Activated CD4-positive, alpha-beta T cell treated with anti-CD3 and anti-CD28 coated beads, Interleukin-2, amount 50 U/mL, for 4 hours (primary cell): ENCODE measurements at places on chromosomes 5 and 9.
A peak's percentile ranks its signal among the peaks of the same experiment; 100 is the strongest.

DNA sequence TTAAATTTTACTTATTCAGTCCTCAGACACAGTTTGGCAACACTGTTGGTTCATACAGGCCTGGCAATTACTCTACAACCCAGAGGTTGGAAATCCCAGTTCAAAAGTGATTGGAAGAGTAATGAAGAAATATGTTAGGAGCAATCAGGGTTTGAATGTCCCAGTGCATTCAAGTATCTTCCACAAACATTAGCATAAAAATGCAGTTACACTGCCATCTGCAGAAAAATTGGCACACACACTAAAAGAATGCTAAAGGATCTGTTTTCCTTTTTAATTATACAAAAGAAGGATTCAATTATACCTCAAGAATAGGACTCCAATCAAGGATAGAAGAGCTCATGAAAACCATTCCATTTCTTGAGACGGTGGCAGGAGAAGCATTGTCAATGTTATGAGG, 130.2 kb downstream of the DNAH5 start:
- DNase-seq = no peak

DNA sequence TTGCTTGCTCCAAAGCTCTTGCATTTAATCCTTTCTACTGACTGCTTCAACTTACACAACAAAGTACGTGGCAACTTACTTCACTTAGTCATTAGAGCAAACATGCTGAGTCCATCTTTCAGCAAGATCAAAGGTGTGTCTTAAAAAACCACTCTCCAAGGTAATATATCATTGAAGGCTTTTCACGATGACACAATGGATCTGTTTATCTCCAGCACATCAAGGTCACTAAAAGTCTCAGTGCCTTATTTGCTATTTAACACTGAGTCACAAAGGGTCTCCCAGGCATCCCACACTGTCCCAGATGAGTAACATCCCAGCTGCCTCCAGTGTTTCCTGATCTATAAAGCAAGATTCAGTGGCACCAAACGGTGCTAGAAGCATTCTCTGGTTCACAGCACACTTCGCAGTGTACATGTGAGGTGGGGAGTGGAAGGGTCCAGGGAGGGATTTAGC, 3.7 kb upstream of the CLK4 start:
- DNase-seq = no peak

DNA sequence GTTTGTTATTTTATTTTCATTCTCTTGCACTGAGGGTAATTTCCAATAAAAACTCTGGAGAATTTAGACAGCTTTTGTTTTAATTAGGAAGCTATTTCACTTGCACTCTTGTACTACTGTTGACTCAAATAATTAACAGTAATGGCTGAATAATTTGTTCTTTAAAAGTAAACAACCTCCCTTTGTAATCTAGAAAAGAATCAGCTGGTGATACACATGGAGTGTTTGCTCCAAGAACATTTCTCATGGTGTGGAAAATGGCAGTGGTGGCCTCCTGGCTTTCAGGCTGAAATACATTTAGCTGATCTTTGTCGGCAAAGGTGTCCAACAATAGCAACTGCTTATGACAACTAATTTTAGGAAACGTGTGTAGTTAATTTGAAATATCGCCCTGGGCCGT, 129.4 kb downstream of the C9orf152 start:
- no peak for DNase-seq

DNA sequence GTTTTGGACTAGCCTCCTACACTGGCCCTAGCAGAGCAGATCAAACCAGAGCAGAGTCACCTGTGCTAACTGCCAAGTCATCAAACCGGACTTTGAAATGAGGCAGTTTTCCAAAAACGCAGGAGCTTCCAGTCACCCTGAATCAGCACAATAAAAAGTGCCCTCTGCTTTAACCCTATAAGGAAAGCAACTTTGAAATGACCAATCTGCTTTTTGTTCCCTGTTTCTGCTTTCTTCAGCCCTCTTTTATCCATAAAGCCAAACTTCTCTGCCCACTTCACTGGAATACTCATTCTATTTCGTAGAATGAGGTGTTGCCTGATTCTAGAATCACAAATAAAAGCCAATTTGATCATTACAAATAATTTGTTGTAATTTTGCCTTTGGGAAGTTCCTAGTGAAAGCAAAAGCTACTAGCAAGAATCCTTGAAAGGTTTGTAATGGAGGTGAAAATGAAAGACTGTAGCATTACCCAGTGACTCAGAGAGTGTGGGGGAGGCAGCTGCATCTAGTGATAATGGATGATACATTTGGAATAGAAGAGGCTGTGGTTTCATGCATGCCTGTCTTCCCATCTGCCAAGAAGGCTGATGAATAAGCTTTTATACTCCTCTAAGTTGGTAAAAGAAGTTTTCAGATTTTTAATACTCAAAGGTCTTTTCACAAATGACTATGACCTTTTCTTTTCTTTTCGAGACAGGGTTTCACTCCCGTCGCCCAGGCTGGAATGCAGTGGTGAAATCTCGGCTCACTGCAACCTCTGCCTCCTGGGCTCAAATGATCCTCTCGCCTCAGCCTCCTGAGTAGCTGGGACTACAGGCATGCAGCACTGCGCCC, 14.9 kb downstream of the SPAAR start:
- no peak for DNase-seq

GRCh38 chr5:172065431-172066065, 59.1 kb upstream of the FBXW11 start:
- DNase-seq = no peak

DNA sequence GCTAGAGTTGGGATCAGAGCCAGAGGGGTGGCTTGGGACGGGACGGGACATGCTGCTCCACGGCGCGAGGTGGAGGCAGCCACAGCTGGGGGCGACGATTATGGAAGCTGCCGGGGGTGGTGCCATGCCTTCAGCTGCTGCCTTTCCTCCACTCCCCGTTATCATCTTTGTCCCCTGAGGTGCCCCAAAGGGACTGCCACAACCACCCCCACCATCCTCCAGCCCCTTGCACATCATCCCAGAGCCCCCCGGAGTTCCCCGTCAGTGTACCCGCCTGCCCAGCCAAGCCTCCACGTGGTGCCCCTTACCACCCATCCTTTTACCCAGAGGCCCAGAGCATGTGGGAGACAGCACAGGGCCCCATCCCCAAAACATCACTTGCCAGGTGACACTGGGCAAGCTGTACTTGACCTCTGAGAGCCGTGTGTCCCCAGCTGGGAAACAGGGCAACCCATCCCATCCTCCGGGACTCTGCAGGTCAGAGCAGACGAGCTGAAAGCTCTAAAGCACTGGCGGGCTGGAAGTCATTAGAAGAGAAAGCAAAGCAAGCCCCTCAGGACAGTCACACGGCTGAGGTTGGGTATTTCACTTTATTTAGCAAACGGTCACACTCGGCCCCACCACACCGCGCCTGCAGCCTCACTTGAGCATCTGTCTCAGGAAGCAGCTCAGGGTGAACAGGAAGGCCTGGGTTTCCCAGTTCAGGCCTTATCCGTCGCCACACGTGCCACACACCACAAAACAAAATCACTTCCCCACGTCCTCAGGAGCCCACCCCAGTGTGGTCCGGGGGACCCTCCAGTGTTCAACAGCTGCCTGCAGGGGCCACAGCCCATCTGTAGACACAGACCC, 19.5 kb upstream of the MXD3 start:
- no peak for DNase-seq

DNA sequence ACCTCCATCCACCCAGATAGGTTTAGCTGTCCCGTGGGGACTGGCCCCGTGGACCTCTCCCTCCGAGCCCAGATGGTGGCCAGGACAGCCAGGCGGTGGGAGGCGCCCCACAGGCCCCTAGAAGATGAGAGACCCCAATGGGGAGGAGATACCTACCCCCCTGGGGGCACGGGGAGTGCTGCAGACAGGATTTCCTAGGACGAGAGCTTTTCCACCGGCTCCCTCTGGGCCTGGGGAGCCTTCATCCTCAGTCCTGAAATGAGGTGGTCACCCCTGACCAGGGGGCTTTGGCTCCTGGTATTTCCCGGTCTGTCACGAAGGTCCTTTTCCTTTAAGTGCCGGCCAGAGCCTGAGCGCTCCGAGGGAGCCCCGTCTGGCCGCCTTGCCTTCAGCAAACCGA, 46.8 kb downstream of the MRPL36 start:
- DNase-seq = no peak

GRCh38 chr5:177542816-177543465, 11.4 kb downstream of the FAM193B start:
- DNase-seq = no peak

- DNase-seq = no peak
These were observed 6.3 kb downstream of the RAPGEF1 start for GRCh38 chr9:131733541-131734061.

DNA sequence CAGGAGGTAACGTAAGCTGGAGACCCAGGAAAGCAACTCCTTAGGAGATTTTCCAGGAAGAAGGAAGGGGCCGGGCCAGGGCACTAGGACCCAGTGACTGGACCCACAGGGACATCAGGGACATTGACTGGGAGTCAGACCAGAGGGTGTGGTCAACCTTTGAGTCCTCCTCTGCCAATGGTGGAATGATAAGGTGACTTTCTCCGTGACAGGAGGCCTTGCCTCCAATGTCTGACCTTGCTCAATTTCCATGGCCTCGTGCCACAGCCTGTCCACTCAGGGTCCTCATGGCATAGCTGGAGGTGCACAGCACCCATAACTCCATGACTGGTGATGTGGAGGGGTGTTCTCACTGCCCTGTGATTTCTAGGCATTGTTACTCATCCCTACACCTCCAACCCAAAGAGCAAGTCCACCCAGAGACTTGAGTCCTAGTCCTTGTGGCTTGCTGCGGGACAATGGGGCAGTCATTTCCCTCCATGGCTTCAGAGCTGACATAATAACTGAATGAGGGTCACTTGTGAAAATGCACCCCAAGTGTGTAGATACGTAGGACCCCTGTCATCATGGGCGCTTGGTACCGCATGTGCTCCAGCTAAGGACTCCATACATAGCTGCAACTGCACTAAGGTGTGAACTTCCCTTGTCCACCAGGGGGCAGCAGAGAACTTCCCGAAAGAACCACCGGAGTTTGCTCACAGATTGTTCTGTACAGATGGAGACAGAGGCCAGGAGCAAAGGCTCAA, 4.1 kb upstream of the AMBP start:
- peak; percentile 79 for DNase-seq

DNA sequence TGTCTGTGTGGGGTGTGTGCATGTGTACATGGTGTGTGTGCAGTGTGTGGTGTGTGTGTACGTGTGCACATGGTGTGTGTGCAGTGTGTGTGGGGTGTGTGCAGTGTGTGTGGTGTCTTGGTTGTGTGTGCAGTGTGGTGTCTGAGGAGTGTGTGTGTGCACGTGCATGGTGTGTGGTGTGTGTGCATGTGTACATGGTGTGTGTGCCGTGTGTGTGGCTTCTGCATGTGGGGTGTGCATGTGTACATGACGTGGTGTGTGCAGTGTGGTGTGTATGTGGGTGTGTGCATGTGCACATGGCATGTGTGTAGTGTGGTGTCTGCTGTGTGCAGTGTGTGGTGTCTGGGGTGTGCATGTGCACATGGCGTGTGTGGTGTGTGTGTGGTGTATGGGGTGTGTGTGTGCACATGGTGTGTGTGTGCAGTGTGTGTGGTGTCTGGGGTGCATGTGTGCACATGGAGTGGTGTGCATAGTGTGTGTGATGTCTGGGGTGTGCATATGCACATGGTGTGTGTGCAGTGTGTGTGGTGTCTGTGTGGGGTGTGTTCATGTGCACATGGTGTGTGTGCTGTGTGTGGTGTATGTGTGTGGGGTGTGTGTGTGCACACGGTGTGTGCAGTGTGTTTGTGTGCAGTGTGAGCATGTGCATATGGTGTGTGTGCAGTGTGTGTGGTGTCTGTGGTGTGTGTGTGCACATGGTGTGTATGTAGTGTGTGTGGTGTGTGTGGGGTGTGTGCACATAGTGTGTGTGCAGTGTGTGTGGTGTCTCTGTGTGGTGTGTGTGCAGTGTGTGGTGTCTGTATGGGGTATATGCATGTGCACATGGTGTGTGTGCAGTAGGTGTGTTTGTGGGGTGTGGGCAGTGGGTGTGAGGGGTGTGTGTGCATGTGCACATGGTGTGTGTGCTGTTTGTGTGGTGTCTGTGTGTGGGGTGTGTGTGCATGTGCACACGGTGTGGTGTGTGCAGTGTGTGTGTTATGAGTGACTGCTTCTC, 40.6 kb upstream of the ZNG1F start:
- DNase-seq = no peak

GRCh38 chr5:58852566-58852965, 269.7 kb downstream of the RAB3C start:
- DNase-seq = no peak

GRCh38 chr9:136051837-136052471, 43.1 kb downstream of the NACC2 start:
- DNase-seq = no peak

DNA sequence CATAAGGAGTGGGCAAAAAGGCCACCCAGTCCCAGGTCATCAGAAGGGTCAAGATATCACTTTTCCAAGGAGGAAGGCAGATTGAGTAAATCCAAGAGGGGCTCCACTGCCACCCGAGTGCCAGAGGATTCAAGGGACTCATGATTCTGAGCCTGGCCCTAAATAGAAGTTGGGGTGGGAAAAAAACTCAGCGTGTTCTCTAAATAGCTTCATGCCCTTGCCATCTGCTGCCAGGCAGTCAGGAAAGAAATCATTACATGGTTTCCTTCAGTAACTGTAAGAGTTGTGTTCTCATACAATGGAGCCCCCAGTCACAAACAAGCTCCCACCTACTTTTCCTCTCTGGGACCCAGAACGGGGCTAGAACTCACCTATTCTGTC, 37.2 kb downstream of the SAR1B start:
- DNase-seq = no peak

GRCh38 chr9:80605793-80606192, 1034.0 kb downstream of the TLE4 start:
- no peak for DNase-seq

- no peak for DNase-seq
These were observed 46.2 kb downstream of the PCA3 start for GRCh38 chr9:76810377-76810957.

GRCh38 chr5:150801117-150801927, 22.8 kb downstream of the SMIM3 start:
- DNase-seq = no peak

GRCh38 chr5:108747774-108748400, at the start of gene FER:
Gene FER (plus strand): TSS chr5:108747897. CDS start chr5:108798183, 50,286 bp downstream.
- DNase-seq = peak; percentile 12

DNA sequence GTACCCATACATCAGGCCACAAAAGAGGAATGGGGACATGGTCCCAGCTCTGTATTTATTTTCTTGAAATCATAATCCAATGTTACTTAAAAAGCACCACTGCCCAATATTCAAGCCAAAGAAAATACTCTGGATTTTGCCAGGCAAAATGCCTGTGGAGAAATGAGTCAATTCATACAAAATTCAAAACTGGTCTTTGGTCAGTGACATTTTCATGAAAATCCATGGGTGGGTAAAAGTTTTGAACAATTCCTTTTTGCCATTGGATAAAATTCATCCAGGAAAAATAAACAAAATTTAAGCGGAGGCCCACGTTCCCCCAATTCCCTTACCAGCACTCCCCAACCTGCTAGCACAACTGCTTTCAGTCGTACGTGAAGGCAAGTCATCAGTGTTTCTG, 186.2 kb downstream of the GLIS3 start:
- DNase-seq = no peak

DNA sequence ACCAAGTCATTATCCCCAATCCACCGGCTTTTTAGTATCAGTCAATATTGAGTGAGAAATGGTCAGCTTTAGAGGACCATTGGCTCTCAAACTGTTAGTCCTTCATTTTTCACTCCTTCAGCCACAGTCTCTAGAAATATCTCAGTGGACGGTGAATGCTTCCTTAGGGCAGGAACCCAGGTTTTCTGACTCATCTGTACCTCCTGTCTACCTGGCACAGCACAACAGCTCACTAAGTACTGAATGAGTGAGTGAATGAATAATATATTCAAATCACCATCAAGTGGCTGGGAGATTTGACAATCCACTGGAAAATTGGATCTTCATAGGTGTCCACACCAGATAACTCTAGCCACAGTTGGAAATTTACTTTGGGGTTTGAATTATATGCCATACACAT, 609.5 kb upstream of the CLINT1 start:
- no peak for DNase-seq

GRCh38 chr9:137866226-137867141, 11.1 kb upstream of the CACNA1B start:
- DNase-seq = no peak
